Esophagus squamous epithelium (tissue), 5 donors: ENCODE measurements at places on chromosomes 5 and 9.

GRCh38 chr5:150261231-150261630 is 28.3 kb downstream of the CAMK2A start:
- no peak for DNase-seq

GRCh38 chr5:142722896-142723295 is 37.0 kb upstream of the FGF1 start:
- no peak for DNase-seq

GRCh38 chr5:16391858-16392649 is 73.5 kb downstream of the ZNF622 start:
- DNase-seq, result no peak

- DNase-seq, result no peak
These were observed 187.6 kb downstream of the GABBR2 start for GRCh38 chr9:98521141-98521540.

GRCh38 chr5:65120371-65120967 is 351.7 kb downstream of the CWC27 start:
- DNase-seq, result no peak

GRCh38 chr9:132770770-132771310 is 100.6 kb downstream of the GTF3C4 start:
- DNase-seq, result no peak

- DNase-seq, result no peak
These were observed 52.3 kb downstream of the NLN start for GRCh38 chr5:65774346-65774745.

- no peak for DNase-seq
These were observed 235.5 kb downstream of the SLIT3 start for GRCh38 chr5:169065400-169065799.

DNA sequence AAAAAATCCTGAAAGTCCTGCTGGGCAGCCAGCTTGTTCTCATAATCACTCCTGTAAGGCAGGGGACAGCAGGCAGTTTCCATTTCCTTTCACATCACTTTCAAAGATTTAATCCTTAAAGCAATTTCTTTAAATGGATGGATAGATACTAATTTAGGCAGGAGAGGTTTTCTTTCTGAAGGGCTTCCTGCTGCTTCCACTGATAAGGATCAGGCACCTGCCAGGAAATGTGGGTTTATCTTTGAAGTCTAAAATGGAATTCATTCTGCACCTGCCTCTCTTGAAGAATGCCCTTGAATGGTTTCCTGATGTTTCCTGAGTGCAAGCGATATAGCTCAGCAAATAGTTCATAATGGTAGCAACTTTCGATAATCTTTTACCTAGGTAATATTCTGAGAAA is 64.5 kb downstream of the STARD4 start:
- DNase-seq, result no peak

GRCh38 chr5:54845567-54845941 is 139.8 kb downstream of the ESM1 start:
- DNase-seq, result no peak

DNA sequence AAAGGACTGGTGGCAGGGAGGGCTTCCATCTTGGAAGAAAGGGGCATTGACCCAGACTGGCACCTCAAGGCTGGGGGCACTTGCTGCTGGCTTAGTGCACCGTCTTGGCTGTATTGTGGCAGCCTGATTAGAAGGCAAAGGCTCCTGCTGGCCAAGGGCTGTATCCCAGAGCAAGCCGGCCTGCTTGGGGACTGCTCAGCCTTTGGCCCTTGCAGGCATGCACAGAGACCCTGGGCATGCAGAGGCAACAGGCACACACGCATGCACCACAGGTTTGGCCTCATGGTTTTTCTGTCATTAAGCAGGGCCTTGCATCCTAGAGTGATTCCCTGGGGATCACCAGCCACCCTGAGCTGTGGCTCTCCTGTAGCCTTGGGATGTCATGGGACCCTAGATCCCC is 29.0 kb downstream of the PITX1 start:
- no peak for DNase-seq

GRCh38 chr9:110185806-110186205 is 22.2 kb downstream of the C9orf152 start:
- no peak for DNase-seq

- no peak for DNase-seq
These were observed 185.7 kb downstream of the MARCHF11 start for GRCh38 chr5:15993919-15994318.

- DNase-seq, result no peak
These were observed 91.4 kb downstream of the CACNA1B start for GRCh38 chr9:137969008-137969407.

- no peak for DNase-seq
These were observed 516.5 kb downstream of the DNAH5 start for GRCh38 chr5:13427827-13428557.

DNA sequence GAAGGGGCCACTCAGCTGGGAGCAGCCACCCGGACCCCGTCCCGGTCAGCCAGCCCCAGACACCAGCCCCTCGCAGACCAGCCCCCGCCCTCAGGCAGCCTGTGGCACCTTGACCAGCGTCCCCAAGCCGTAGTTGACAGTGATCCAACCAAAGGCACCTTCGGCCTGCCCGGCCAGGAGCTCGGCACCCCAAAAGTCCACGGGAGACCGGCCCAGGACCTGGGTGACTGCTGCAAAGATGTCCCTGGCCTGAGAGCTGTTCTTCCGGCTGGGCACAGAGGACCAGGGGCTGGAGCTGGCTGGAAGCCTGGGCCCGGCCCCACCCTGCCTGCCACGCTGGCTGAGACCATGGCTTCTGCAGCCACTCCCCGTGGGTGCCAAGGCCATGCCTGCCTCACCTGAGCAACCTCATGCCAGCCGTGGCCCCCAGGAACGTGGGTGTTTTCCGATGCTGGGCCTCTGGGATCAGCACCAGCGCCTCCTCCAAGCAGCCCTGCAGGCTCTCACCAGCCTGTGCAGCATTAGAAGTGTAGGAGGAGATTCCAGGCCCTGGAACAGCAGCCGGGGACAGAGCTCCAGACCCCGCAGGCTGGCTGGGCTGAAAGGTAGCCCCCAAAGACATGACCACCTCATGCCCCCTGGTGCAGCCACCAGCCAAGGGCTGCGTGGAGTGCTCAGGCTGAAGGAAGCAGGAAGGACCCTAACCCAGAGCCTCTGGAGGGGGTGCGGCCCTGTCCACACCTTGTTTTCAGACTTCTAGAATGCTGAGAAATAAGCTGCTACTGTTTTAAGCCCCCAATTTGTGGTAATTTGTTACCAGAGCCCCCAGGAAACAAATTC is 4.2 kb downstream of the ENTPD8 start:
- DNase-seq, result no peak

DNA sequence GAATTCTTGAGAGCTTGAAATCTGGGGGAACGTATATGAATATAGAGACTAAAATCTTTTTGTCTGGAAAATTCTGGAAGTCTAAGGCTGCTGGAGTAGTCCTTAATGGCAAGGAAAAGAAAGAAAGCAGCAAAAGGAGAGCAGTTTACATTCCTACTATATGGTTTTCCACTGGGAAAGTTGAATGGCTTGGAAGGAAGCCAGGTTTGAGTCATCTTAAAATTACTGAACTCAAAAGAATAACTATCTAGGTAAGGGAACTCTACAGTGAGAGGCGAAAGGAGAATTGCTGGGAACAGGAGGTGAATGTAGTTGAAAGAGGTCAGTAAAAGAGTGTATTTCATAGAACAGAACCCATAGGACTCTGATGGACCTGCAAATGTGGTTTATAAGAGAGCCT is 258.1 kb upstream of the EDIL3 start:
- DNase-seq, result no peak

DNA sequence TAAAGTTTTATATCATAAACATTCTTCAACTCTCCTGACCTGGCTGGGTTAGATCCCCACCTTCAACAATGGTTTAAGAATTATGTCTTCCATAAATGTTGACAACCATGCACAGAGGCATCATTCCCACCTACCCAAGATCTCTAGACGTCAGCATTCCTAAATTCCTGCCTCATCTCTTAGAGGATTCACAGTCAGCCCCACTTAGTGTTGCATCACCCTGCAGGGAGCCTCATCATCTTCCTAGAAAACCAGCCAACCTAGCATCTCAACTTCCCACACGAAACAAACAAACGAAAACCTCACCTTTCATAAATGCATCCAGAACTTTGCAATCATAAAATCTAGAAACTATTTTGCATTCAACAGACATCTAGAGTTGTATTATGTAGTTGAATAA is 816.1 kb upstream of the C9orf72 start:
- DNase-seq, result no peak

DNA sequence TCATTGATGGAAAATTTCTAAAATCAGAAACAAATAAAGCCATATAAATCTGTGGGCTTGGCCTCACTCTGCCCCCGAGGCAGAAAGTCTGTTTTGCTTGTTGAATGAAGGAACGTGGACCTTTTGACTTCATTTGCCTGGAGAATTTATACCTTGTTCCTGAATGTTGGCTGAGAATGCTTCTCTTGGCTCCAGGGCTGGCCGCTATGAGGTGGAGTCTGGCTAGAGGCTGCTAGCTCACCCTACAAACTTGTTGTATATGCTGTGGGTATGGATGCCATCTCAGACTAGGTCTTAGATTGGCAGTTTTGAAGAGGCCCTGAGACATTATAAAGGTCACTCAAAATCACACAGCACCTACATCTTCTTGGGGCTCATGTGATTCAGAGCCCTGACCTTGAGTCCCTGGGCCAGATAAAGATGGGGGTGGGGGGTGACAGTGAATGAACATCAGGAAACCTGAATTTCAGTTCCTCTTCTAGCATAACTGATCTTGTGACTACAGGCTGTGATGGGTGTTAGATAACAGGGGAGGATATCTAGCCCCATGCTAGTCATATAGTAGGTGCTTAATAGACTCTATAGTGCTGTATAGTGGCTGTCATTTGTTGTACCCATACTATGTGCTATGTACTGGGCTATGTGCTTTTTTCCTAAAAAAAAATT is 2.8 kb downstream of the GM2A start:
- DNase-seq, result no peak

DNA sequence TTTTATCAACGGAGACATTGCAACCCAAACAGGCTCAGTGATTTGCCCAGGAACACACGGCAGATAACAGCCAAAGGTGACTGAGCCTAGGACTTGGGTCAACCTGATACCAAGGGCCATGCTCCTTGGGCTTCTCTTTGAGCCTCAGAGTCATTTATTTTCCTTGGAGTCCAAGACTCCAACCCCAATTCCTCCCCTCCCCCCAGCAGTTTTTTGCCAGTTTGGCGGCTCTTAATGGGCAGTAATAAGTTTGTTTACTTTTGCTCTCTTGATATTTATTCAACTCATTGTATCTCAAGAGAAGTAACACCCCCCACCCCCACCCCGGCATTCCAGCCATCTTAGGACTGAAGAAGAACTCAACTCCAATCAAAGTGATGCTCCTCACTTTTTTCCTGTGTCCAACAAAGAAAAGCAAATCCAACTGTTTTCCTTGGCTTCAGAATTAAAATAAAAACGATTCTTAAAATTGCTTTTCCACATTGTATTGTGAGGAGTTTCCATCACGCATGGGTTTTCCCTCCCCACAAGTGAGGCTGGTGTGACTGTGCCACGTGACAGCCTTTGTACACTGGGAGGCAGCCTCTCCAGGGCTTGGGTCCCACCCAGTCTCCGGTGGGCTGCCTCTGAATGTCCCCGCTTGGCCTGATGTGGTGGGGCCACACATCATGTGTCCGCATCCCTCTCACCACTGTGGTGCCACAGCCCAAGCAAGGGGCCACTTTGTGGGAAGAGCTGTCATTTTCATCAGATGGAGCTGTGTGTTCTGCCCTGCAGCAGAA is 9.1 kb downstream of the ANGPTL2 start:
- DNase-seq, result no peak

DNA sequence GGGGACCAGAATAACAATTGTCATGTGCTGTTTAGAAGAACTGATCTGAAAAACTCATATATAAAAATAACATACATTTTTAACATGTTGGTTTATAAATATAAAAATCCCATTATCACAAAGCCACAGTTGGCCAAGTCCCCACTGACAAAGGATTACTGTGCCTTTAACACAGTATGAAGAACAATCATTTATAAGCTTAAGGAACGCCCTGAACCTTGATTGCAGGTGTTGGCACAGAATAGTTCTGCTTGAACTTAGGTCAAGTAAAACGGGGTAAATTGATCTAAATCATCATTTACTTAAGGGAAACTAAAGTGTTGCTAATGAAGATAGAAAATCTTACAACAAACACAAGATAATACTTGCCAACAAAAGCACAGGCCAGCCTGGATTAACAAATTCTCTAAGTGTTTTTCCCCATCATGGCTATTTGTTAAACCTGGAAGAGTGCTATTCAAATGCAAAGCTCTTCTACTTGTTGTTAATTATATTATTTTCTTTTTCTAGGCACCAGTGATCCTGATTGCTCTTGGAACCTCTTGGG is 46.1 kb downstream of the ASTN2 start:
- no peak for DNase-seq

GRCh38 chr9:127812011-127812410 is 9.3 kb downstream of the FPGS start:
- DNase-seq, result no peak

GRCh38 chr9:114321759-114322158 is 1.1 kb upstream of the ORM1 start:
- no peak for DNase-seq

- no peak for DNase-seq
These were observed 325.4 kb downstream of the RFX3 start for GRCh38 chr9:3200331-3200774.

- DNase-seq, result no peak
These were observed 265.5 kb upstream of the DAP start for GRCh38 chr5:11026543-11026942.

- no peak for DNase-seq
These were observed 272.7 kb downstream of the ADAMTSL1 start for GRCh38 chr9:18746631-18747030.

GRCh38 chr9:89725271-89725670 is 120.5 kb downstream of the GADD45G start:
- no peak for DNase-seq

GRCh38 chr5:118888556-118888955 is 99.8 kb downstream of the DTWD2 start:
- DNase-seq, result no peak

DNA sequence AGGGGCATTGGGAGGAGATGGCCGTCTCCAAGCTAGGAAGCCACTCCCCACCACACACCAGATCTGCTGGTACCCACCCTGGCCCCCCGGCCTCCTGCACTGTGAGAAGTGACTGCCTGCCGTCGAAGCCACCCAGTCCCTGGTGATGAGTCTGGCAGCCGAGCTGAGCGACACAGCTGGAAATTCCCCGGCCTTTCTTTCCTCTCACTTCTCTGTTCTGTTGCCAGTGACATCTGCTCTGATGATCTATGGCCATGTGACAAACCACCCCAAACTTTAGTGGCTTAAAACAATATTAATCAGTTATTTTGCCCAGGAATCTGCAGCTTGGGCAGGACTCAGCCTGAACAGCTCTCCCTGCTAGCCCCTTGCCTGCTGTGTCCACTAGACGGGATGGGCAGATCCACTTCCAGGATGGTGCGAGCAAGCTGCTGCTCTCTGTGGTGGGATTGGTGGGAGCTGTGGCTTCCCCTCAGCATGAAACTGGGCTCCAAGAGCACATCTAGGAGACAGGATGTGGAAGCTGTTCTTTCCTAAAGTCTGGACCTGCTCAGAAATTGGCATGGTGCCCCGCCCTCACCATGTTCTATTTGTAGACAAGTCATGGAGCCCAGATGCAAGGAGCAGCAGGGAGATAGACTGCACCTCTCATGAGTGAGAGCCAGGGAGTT is 211.2 kb downstream of the GADD45G start:
- DNase-seq, result no peak
